ENCODE measurements at places on chromosomes 1 and 21. TPM values are rescaled to one million over a fixed set of nuclear protein-coding genes. Genes with fewer than 3 reads are reported as not detected.

DNA sequence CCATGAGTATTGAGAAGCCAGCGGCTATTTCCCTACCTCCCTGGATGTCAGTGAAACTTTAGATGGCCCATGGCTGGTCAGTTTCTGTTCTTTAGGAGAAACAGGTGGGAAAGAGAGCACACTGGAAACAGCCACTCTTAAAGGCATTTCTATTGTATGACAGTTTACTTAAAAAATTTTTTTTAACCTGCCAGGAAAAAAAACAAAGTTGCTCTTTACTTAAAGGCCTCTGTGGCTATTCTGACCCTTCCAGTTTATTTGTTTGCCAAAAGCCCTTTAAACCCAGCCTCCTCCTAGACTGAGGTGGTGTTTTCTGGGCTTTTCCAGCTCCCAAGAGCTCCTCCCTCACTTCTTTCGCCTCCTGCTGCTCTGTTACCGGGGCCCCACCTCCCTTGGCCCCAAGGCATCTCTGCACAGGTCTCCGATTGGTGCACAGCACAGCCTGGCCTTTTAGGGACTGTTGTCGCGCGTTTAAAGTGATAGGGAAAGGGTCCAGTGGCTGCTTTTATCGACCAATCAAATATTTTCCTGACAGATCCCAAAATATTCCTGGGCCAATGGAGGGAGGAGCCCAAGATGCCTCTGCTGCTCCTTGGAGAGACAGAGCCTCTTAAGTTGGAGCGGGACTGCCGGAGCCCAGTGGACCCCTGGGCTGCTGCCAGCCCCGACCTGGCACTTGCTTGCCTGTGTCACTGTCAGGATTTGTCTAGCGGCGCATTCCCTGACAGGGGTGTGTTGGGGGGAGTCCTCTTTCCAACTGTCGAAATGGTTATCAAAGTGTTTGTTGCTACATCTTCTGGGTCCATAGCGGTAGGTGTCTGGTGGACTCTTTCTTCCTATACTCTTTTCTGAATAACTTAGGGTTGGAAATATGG, at the start of gene SH3BGR:
TSS of gene SH3BGR (plus strand) at position 639 of the 875 bp plus-strand sequence. CDS start at position 766, 127 bp downstream.
- no peak for DNase-seq

DNA sequence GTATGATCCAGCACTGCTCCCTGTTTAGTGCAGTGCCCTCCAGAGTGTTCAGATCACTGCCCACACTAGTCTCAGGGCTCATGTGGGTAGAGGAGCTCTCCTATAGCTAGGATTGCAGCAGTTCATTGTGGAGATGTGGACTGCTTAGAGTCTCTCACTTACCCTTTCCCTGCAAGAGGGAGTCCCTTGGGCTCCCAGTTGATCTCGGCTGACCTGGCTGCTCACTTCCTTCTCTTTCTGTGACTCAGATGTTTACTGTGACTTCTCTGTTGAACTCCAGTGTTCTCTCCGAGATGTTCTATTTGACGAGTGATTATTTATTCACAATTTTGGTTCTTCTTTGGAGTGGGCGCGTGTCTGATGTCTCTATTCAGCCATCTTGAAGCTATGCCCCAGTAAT, 141.9 kb downstream of the PTBP2 start:
- DNase-seq, result no peak

GRCh38 chr1:58848818-58849411, 65.1 kb upstream of the JUN start:
- DNase-seq, result no peak

- no peak for DNase-seq
These were observed 106.4 kb downstream of the CRB1 start for GRCh38 chr1:197374428-197374827.

DNA sequence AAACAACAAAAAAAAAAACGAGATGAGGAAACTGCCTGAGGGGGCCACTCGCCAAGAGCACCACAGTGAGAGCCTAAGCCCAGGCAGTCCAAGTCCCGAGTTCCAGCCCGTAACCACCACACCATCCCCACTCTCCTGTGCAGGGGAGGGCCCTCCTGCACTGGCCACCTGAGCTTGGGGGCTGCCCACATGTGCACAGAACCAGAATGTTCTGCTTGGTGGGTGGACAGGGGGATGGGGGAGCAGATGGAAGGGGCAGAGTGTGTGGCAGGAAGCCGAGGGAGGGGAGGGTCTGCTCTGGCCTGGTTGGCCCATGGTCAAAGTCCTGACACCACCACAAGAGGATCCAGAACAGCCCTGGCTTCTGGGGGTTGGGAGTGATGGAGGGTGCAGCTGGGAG, 17.6 kb downstream of the ADPRS start:
- DNase-seq, result no peak

DNA sequence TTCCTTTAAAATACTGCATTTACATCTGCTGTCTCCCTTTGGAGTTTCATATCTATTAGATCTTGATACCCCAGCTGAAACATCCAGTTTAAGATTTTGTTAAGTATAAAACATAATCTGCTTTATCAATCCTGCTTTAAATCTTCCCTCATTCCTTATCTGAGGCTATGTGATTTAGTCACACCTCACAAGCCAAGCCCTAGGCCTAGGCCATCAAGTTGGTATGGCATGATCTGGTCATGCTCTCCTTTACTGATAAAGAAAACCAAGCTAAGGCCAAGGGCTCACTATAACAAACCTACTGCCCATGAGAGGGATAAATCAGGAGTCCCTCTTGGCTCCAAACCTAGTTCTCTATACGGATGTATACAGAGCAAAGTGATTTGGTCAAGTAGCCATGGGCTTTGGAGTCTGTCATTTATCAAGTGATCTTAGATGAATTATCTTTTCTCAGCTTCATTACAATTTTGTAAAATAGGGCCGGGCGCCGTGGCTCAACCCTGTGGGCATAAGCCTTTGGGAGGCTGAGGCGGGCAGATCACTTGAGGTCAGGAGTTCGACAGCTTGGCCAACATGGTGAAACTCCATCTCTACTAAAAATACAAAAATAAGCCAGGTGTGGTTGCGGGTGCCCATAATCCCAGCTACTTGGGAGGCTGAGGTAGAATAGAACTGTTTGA, 22.8 kb downstream of the ENSA start:
- no peak for DNase-seq

- DNase-seq, result no peak
These were observed 5.2 kb upstream of the MEF2D start for GRCh38 chr1:156505679-156506298.

DNA sequence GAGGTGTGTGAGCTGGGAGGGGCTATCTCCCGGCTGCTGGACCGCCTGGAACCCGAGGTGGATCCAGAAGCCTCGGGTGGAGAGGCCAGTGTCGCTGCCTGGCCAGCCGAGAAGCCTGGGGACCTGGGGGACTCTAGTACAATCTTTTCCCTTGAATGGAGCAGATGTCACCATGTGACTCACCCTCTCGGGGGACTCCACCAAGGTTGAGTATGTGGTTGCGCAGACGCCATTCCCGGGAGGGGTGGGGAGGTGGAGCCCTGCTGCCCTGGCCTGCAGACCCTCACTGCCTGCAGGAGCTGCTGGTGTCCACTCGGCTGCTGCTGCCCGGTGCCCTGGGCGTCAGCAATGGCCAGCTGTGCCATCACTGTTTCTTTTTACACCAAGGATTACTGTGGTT, 40.3 kb downstream of the TP73 start:
- no peak for DNase-seq

DNA sequence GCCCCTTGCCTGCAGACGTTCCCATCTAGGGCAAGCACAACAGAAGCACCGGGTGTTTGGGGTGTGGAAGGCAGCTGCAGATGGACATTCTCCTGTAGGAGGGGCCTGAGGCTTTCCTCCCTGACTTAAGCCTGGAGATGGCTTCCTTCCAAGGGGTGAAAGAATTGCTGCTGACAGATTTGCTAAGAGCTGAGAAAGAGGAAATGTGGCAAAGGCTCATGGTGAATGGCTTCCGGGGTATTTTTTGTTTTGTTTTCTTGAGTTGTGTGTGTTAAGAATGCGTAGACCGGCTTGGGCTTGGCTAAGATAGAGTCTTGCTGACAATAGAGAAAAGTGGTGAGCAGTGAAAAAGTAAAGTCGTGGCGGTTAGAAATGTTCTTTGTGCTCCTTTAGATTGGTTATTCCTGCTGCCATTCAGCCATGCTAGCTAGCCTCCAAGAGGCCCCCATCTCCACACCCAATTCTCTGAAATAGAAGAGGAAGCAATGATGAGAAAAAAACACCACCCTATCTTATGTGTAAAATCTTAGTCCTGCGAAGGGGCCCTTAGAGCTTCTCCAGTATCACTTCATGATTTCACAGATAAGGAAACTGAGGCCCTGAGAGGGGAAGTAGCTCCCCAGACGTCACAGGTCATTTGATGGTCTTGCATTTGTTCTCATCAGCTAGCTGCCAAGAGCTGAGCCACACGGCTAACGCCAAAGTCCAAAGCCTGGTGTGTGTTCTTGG, 36.9 kb downstream of the EIF2D start:
- peak; percentile 85 for DNase-seq

DNA sequence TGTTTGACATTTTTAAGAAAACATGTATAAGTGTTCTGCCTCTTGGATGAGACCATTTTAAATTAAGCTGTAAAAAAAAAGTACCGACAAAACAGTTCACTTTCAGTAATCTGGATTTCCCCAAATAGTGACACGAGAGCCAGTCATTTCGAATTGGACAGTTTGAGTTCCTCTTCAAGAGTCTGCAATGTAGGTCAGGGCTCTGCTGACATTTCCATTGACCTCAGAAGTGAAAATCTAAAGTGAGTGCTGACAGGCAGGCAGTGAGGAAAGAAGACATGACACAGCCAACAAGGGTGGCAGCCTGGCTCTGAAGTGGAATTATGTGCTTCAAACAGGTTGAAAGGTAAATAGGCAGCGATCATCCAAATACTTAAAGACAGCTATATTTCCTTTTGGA, at the start of gene IL23R:
TSS of gene IL23R (plus strand) at position 259 of the 400 bp plus-strand sequence. CDS start 1,667 bp downstream, outside the sequence.
- DNase-seq, result no peak

- no peak for DNase-seq
These were observed 27.8 kb downstream of the SMIM12 start for GRCh38 chr1:34831721-34832246.

GRCh38 chr1:201094832-201095231, 17.4 kb downstream of the CACNA1S start:
- DNase-seq, result no peak

AIRE gene
- 0.06 TPM for total RNA-seq

TTC39A gene
- total RNA-seq, result 44.6 TPM

CFHR5 gene
- not detected for total RNA-seq

LENEP gene
- total RNA-seq, result 0.52 TPM

LIPI gene
- not detected for total RNA-seq

CFAP57 gene
- 2.4 TPM for total RNA-seq

NES gene
- total RNA-seq, result 58.5 TPM

PAPPA2 gene
- total RNA-seq, result 0.09 TPM

Measured in left lung (tissue), 14 donors.